ENCODE measurements at places on chromosomes 3 and 15.

GRCh38 chr3:196763179-196763578, 23.5 kb downstream of the PAK2 start:
- DNase-seq, result no peak

GRCh38 chr3:55902221-55902900, 415.3 kb upstream of the WNT5A start:
- no peak for DNase-seq

GRCh38 chr3:170012683-170013400, 25.0 kb upstream of the GPR160 start:
- no peak for DNase-seq

DNA sequence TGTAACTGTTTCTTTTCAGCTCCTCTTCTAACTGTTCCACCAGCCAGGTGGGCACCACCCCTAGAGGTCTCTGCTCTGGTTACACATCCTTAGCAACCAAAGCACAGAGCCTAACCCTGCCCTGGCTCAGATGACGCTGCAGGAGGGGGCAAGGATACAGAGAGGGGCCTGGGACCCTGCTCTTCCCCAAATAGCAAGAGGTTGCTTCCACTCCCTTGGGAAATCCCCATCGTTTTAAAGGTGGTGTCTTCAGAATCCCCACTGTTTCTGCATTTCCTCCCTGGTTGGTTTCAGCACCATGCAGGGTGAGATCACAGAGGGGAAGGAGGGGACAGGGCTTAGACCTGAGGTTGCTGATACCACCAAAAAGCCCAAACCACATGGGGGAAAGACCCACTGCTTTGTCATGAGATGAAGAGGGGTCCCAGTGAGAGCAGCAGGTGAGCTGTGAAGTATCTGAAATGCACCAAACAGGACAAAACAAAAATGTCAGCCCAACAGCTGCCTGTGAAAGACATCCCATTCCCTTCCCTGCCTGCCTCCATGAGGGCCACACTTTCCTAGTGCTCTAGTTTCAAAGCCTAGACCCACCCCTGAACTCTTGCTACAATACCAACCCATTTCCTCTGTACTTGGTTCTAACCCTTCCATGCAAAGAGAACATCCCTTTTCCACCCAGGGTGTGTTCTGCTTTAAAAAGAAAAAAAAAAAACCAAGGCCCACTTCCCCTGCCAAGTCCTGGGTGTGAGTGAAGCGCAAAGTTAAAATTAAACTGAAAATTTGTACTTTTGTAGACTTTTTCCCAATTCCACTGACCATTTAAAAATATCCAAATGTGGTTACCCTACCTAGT, 29.0 kb downstream of the ANP32A start:
- peak; percentile 68 for DNase-seq

DNA sequence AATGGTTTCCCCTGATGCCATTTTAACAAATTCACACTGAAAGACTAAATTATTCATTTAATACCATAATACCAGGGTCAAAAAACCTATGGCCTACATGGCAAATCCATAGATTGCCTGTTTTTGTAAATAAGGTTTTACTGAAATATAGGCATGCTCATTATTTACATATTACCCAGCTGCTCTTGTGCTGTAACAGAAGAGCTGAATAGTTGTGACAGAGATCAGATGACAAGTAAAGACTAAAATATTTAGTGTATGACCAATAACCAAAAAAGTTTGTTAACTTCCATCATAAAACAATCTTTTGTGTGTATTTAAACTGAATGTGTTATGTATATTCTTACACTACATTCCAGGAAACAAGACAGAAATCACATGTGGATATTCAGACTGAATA, 60.2 kb downstream of the DENND4A start:
- no peak for DNase-seq

DNA sequence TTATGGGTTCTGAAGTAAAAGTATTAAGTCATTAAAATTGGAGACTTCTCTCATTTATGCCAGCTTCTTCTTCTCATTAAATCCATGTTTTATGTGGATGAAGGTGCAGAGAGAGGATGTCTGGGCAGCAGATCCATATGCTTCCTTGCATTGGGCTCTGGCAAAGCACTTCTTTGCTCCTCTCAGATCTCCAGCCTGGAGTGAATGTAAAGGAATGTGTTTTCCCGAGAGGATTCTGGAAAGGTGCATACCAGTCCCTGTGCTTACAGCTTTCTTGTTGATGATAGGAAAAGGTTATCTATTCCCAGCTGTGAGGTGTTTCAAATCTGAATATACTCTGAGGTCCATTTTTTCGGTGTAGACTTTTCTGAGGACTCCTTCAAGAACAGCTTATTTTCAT, 79.9 kb upstream of the PEX5L start:
- DNase-seq, result no peak

DNA sequence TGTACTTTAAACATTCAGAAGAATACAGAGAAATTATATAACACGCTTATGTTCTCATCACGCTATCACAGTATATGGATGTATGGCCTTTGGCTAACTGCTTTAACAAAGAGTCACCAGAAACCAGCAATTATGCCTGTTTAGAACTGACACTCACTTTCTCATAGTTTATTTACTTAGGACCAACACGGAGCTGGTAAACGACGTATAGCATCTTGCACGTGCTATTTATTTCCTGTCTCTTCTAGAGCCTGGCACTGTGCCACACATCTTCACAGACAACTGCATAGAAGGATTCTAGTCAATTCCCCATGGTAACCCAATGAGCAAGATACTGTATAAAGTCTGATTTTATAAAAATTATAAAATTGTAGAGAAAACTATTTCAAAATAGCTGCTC, 43.6 kb downstream of the TBC1D2B start:
- peak; percentile 62 for DNase-seq

GRCh38 chr15:58923696-58924300, 9.7 kb downstream of the SLTM start:
- DNase-seq, result no peak

DNA sequence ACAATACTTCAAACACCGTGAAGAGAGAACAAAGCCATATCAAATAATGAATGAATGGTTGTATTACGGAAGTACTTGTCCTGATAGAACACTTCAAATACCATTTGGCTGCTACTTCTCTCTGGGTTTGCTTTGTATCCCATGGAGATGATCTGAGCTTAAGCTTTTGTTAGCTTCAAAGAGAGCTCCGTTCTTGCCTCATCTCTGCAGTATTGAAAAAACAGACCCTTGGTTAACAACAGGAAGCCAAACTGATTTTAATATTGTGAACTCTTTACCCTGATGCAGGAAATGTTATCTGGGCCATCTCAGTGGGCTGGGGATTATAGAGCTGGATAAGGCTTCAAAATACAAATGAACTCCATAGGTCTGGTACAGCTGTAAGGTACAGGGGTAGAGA, 101.0 kb downstream of the CHL1 start:
- DNase-seq, result no peak

GRCh38 chr3:87197531-87197930, 29.6 kb upstream of the CHMP2B start:
- DNase-seq, result no peak

DNA sequence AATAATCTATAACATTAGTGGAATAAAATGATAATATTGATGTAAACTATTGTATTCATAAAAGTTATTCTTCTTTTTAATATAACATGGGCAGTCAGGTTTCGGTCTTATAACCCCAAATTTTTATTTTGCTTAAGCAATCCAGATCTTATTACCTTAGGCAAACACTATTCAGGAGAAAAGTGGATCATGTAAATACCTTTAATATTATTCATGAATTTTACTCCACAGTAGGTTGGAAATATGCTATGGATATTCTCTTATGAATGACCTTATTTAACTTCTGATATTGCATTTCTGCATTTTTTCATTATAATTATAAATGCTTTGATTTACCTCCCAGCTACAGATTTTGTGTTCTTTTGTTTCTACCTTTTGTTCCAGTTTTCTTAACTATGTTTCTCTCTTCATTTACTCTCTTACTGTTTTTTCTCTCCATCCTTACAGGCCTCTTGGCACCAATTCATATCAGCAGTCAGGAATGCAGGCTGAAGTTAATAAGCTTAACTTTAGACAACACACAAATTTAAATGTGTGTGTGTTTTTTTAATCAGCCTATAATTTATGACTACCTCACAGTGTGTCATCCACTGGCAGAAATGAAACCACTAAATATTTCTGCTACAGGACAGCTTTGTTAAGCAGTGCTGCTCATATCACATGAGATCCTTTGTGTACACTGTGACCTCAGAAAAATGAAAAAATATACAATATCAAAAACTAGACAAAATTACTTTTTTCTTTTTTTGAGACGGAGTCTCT, 111.0 kb downstream of the NSUN3 start:
- DNase-seq, result no peak

GRCh38 chr15:69468241-69469121, 15.9 kb downstream of the RPLP1 start:
- no peak for DNase-seq

DNA sequence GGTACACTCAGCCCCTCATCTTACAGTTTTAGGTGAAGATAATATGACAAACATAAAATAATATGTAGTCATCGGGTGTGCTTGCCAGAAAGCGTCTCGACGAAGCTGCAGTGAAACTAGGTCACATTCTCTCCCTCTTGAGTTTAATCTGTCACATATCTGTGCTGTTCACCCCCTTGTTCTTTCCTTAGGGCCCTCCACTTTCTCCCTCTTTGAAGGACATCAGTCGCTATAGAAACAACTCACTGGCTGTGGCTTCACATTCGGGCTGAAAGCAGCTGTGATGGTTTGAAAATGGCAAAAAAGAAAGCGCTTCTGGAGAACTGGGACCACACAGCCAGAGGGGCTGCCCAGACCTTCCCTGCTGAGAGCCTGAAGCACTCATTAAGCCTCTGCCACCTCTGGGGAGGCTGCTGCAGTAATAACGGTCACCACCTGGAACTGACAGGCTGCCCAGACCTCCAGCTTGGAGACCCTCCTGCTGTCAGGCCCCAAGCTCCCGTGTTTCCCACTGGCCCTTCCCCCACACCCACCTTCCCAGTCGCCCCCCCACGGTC, 50.3 kb downstream of the ABTB1 start:
- no peak for DNase-seq

DNA sequence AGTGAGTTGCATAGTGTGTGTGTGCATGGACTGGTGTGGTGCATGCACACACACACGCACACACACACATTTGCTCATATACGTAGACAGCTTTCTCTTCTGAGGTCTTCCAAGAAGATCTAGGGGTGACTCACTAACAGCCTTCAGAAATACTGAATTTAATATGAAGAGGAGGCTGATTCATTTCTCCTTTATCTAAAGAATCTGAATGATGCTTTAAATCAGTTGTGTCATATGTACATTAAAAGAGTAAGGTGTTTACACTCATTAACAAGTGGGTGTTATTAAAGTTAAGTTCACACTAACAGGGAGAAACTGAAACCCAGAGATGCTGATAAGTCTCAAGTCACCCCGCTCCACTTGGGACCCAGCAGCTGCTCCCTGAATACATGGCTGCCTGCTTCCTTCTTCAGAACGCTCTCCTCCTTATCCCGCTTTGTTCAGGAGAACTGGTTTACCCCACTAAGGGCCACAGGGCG, 22.0 kb downstream of the TMPRSS7 start:
- no peak for DNase-seq

DNA sequence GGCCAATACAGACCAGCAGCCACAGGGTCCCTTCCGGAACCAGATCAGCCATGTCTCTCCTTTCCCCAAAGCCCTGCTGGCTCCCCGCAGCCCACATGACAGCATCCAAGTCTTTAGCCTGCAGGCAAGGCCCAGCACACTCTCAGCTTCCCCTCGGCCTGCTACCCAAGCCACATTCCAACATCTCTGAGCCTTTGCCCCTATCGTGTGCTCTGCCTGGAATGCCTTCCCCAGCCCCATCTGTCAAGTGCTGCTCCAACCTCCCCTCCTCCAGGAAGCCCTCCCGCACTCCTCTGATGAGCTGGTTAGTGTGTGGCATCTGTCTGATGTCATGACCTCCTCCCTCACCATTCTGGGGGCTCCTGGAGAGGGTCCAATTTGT, 8.5 kb downstream of the PLXND1 start:
- no peak for DNase-seq

DNA sequence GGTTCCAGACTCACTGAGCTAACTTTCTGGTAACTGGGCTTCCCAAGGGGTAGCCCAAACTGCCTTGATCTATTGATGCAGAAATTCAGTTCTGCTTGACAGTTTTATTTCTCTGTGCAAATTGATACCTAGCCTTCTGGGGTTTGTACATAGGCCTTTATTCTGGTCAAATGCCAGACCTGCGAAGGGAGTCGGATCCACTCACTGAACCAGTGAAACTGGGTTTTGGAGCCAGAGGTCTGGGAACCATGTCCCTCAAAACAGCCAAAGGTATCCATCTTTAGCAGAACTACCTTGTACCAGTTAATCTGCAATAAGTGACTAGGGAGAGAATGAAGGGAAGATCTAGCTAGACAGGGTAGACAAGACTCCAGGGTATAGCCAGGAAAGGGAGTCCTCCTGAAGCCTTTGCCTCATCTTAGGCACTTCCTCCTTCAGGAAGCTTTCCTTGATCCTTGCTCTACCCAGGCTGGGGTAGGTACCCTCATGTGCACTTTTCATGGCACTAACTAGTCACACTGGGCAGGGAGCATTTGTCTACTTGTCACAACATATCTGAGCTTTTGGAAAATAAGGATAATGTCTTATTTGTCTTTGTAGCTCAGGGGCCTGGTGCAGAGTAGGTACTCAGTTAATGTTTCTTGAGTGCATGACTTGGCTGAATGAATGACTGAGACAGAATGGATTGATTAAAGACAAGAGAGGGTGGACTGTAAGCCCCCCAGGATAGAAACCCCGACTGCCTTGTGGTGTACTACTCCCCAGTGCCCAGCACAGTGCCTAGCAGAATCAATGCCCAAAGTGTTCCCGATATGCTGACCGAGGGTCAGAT, 1.4 kb upstream of the SNX33 start:
- no peak for DNase-seq

DNA sequence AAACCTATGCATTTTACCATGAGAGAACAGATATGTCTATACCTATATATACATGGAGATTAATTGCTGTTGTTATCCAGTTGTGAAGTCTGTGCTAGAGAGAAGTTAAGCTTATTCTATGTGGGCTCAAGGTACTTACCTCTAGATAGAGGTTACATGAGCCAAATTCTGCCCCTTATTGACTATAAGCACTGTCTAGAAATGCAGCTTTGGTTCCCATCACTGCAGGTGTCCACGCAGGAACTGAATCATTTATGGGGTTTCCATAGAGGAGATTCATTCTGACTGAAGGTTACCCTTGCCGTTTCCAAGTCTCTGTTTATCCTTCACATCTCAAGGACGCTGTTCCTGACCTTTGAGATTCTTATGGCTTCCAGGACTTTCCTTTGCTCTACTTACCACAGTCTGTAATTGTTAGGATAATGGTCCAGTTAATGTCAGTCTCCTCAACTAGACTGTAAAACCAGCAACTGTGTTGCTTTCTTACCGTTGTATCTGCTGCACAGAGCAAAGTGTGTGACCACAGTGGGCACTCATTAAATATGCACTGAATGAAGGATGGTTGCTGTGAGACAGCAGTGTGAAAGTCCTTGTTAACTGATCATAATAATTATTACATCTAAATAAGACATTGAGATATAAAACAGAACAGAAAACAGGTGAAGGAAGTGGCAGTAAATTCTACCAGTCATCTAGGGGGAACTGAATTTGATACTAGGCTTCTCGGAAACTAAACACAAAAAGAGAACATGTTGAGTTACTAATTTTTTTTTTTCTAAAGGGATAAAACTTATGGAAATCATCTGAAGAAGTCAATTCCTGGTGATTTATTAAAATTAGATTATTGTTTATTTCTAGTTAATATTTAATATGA, 44.0 kb upstream of the BCL6 start:
- DNase-seq, result no peak

- no peak for DNase-seq
Observed at GRCh38 chr15:77644543-77645247, 12.0 kb upstream of the LINGO1 start.

Data from MM.1S (cell line).